ENCODE measurements at places on chromosomes 2 and 18.

DNA sequence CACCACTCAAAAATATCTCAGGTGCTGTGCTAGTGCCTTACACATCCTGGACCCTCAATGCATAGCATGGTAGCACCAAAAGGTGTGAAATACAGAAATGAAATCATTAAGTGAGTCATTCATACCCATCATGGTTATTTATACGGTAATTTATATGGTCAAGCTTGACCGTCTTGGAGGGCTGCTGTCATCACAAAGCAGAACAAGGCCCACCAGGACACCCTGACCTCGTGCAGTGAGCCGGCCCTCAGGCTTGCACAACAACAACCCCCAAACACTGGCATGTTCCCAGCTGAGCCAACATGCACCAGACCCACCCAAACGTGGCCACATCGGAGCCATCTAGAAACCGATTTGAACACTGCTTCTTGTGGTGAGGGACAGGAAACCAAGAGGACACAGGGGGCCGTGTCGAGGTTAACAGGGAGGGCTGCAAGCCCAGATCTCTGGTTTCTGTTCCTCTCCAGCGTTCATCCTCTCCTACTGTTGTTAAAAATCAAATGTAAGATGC is 378.5 kb upstream of the ID2 start:
- DNase-seq = no peak

DNA sequence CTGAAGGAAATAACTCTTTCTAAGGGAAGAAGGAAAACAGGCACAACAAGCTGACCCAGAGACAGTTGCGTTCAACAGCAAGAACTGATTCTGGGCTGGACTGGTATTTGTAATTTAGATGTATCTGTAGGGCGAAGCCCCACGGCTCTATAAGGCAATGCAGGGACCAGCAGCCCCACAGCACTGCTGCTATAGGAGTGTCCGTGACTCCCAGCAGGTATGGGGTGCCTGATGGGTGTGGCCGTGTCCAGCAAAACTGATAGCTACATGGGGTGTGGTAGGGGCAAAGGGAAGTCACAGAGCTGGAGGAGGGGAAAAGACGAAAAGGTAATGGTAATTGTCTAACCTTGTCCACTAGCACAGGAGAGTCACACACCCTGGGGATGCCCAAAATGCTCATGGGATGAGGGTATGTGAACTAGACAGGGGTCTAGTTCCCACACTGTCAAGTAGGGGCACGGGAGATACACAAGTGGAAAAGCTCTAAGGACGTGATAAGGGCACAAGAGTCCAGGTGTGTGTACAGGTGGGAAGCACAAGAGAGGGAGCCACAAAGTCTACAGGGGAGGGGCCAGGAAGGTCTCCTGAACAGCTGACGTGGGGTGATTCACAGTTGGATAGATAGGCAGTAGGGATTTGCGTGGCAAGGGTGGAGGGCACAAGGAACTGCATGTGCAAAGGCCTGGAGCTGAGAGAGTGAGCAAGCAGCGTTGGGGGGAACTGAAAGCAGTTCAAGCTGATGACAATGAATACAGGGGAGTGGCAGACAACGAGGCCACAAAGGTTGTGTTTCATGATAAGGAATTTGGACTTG is 48.5 kb upstream of the ASPRV1 start:
- DNase-seq = no peak

DNA sequence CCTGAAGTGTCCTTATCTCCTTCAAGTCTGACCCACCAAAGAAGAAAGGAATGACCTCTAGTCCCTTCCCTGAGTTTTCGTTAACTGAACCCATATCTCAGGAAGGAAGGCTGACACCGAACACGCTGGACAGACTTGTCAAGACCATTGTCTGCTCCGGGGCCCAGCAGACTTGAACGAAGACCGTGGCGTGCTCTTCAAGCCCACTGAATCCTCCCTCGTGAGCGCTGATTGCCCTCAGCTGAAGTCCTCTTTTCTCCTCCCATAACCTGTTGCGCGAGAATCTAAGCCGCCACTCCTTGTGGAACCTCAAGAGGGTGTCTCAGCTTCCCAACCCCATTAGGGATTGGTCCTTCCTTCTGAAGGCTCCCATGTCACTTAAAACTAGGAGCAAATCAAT is 634 bp upstream of the CNDP1 start:
- no peak for DNase-seq

- no peak for DNase-seq
Measured at GRCh38 chr2:108367561-108368175, 10.1 kb upstream of the SULT1C4 start.

GRCh38 chr2:147460155-147460554 is 384.7 kb upstream of the ACVR2A start:
- no peak for DNase-seq

DNA sequence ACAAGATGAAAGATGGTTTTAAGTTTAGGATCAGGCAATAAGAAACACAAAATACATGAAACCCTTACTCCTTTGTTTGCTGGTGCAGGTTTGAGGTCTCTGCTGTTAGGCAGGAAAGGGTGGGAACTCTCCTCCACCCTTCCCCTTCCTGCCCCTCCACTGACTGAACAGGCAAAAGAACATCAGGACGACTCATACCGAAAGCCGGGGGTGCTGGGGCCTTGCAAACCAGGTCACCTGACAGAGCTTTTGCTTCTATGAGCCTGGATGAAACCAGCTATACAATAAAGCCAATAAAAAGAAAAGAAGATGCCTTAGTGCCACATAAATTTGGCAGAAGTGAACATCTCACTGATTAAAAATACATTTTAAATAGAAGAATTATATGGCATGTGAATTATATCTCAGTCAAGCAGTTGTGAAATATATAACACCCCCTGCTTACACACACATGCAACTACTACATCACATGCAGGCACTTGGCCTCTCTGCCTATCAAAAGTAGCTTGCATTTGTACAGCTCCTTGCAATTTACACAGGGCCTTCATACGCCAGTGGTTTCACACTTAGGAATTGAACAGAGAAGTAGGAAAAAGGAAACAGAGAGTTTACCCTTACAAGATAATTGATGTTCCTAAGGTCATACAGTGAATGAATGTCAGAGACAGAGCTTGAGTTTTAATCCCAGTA is 215.1 kb upstream of the TRIB2 start:
- DNase-seq = no peak

DNA sequence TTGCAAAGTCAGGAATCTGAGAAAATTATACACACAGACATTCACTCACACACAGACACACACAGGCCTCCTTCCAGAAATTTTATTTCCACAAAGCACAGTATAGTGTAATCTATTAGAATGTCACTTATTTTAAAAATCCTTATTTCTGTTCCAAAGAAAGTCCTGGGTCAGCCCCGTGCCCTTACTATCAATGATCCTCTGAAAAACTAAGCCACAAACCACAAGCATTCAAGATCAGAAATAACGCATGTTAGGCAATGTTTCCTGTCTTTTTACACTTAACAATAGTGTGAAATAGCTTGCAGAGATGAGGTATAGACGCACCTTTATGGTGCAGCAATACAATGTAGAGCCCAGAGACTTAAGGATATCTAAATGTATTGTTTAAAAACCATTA is 25.8 kb downstream of the TBC1D8 start:
- DNase-seq = no peak

- DNase-seq = no peak
Measured at GRCh38 chr2:9251154-9252001, 44.8 kb downstream of the ASAP2 start.

DNA sequence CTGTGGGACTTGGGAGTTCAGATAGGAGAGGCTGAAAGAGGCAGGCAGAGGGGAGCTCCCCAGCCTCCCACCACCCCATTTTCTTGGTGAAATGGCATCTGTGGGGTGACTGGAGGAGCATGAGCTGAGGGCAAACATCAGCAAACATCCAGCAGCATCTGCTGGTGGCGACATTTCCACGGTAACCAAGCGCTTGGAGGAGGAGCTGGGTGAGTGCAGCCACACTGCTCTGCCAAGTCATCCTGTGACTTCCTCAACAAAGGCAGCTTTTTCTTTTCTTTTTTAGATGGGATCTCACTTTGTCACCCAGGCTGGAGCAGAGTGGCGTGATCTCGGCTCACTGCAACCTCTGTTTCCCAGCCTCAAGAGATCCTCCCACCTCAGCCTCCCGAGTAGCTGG is 5.6 kb downstream of the TXNL4A start:
- DNase-seq = no peak

DNA sequence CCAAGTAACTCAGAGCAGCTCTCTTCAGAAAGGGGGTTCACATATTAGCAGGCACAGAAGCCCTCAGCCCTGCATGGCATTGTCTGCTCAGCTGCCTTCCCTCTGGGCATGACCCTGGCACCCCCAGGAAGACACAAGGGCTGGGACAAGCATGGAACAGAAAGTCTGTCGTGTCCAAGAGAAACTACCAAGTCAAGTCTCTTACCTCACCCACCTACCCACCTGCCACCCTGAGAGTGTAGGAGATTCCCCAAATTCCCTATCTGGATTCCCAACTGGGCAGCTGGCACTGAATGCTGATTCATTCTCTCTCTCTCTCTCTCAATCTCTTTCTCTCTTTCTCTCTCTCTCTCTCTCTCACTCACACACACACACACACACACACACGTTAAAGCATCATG is 21.6 kb downstream of the SMAD7 start:
- DNase-seq = no peak

GRCh38 chr18:46325895-46326294 is 221.7 kb downstream of the HAUS1 start:
- no peak for DNase-seq

- no peak for DNase-seq
Measured at GRCh38 chr2:88753833-88754584, 62.5 kb downstream of the RPIA start.

DNA sequence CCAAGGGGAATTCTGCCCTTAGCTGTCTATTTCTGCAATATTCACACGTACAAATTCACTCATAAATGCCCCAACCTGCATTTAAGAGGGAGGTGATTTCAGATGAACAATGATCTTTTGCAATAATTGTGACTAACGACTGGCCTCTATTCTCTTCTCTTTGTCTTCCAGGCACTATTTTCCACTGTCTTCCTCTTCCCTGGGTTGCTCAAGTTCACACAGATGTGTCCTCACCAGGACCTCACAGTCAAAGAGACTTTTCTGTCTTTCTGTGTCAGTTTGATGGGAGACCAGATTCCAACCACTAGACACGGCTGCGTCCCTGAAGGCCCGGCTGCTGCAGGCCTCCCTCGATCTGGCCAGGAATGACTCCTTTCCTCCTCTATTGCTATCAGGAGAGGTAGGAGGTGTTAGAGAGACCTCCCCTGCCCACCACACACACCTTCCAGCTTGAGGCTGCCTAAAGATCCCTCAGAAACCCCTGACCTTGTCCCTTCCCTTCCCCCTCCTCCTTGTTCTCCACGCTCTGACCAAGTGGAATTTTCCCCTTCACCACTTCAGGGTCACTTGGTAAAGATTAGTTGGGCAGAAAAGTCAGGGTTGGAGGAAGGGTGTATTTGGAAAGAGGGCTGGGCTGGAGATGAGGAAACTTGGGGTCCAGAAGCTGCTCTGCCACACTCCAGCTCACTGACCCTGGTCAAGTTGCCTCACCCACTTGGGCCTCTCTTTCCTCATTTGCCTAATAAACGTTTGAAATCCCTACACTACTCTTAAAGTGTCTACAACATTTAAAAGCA is 109.2 kb upstream of the COPS8 start:
- no peak for DNase-seq

- no peak for DNase-seq
Measured at GRCh38 chr2:130832296-130832940, 4.3 kb upstream of the ARHGEF4 start.

GRCh38 chr2:228927028-228928010 is 343.8 kb downstream of the PID1 start:
- no peak for DNase-seq

- DNase-seq = no peak
Measured at GRCh38 chr2:235149240-235149659, 197.4 kb downstream of the SH3BP4 start.

- no peak for DNase-seq
Measured at GRCh38 chr2:64848363-64848762, 140.8 kb upstream of the SLC1A4 start.

GRCh38 chr18:59957957-59958356 is 58.2 kb downstream of the PMAIP1 start:
- no peak for DNase-seq

DNA sequence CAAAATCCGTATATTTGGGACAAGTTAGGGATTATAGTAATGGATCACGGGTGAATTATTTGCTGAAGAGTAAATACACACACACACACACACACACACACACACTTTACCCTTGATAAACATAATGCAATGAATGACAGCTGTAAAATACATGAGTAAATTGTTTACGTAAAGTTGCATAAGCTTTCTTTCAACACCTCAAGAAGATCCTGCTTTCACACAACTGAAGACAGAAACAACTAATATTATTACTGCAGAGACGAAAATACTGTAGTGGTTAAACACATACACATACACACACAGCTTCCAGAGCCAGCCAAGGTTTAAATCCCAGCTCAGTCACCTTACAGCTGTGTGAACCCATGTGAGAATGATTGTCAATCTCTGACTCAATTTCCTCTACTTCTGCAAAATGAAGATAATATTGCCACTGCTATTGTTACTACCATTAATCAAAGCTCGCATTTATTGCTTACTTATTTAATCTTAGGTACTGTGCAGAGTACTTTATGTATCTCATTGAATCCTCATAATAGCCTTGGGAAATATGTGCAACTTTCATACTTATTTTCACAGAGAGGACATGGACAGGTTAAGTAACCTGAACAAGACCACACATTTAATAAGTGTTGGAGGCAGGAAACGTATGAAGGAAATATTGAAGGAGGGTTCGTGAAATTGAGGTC is 50.6 kb upstream of the DOK6 start:
- no peak for DNase-seq

GRCh38 chr2:84781942-84782716 is 98.8 kb downstream of the TRABD2A start:
- no peak for DNase-seq

DNA sequence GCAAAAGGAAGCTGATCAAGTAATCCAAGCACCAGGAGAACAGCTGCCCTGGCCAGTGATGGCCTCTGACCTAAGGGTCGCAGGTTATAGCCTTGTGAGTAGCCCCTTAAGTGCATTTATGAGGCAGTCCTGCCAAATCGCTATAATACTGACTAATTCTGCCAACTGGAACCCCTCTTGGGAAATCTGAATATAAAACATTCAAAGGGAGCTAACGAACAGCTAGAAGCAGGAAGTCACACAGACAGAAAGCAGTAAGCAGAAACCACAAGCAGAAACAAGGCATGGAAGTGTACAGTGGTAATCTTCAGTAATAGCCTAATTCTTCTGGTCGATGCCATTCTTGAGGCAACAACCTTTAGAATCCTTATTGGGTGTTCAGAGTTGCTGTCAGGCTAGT is 521.3 kb downstream of the METTL4 start:
- no peak for DNase-seq

Measured in D721Med (cell line).